ENCODE measurements at places on chromosomes 4 and X.

- no peak for DNase-seq
These were observed 49.1 kb downstream of the ABCG2 start for GRCh38 chr4:88109123-88109881.

DNA sequence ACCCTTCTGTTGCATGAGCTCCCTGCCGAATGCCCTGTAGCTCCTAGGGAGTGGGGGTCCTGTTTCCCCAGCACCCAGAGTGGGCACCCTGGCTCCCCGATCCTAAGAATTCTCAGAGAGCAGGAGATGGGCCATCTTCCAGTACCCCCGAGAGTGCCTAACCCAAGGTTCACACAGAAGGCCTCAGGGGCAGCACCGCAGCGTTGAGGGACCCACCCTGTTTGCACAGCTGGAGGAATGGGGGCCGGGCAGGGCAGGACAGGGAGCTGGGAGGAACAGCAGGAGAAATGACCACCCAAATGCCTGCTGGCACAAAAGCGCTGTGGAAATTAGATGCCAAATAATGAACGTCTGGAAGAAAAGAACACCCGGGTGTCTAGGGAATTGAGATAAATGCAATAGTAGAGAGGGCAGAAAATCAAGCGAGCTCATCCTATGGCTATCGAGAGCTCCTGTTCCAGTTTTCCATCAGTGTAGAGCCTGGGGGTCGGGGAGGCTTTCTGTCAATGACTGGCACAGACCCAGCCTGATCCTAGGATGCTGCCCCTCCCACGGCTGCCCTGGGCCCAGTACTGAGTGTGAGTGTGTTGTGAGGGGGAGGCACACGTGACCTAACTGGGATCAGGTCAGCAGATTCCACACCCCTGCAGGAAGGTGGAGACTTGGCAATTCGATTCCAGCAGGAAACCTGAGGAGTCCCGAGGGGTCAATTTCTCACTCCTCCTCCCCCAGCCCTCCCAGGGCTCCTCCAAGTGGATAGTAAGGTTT lies 25.7 kb downstream of the SEPTIN6 start:
- DNase-seq, result no peak

- DNase-seq, result no peak
These were observed 99.9 kb upstream of the RAPGEF2 start for GRCh38 chr4:159002950-159003349.

DNA sequence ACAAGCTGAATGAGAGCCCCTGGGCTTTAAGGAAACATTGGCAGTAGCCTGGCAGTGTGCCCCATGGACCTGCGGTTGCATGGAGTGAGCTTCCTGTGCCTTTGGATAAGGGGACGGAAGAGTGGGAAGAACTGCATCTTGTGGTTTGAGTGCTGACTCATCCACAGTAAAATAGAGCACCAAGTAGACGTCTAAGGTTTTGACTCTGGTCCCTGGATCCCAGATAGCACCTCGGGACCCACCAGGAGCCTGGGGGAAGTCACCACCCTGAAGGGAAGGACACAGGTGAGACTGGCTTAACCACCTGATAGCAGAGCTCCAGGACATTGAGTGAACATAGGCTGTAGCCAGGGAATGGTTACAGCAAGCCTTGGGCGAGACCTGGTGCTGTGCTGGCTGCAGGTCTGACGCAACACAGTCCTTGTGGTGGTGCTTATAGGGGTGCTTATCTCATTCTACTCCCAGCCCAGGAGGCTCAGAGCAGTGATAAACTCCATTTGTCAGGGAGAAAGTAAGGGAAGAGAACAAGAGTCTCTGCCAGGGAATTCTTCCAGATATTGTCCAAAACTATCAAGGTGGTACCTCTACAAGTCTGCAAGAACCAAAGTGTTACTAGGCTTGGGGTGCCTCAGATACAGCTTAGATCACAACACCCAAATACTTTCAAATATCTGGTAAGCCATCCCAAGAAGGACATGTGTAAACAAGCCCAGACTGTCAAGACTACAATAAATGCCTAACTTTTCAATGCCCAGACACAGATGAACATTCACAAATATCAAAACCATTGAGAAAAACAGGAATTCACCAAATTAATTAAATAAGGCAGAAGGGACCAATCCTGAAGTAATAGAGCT lies 123.6 kb upstream of the TET2 start:
- DNase-seq, result no peak

DNA sequence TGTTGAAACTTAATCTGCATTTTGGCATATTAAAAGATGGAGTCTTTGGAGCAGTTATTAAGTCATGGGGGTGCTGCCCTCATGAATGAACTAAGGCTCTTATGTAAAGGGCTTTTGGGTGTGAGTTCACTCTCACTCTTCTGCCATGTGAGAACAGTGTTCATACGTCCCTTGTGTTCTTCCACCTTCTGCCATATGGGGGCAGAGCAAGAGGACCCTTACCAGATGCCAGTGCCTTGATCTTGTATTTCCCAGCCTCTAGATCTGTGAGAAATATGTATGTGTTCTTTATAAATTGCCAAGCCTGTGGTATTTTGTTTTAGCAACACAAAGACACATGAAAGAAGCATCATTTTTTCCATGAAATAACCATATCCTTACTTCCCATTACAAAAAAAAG lies 213.9 kb downstream of the SPOCK3 start:
- no peak for DNase-seq

DNA sequence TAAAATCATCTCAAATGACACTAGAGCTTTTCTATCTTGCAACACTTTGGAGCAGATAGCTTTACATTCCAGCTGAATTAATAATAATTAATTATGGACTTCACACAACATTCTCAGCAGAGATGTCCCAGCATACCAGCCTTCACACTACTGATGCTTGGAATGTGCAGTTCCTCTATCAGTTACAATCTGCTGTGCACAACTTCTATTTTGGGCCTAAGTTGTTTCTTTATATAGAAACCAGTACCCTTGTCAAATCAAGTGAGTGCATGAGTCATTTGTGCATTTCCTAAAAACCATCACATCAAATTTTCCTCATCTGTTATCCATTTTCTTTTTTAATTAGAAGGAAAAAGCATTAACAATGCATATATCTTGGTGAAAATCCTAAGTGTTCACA lies 8.8 kb upstream of the RASL11B start:
- DNase-seq, result no peak

GRCh38 chrX:1555370-1555769 lies 18.4 kb upstream of the P2RY8 start:
- no peak for DNase-seq

DNA sequence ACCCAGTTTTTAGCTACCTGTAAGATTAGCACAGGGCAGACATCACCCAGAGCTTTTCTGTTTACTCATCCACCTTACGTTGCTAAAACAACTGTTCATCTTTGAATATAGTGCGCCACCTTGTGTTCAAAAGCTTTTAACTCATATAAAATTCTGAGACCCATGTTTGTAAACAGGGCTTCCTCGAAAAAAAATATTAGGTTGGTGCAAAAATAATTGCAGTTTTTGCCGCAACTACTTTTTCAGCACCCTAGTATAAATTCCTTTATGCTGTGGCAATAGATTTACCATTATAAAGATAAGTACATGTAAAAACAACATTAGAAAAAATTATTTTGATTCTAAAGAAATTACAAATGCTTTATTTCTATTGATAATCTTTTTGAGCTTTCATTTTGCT lies 147.9 kb downstream of the LRBA start:
- no peak for DNase-seq

DNA sequence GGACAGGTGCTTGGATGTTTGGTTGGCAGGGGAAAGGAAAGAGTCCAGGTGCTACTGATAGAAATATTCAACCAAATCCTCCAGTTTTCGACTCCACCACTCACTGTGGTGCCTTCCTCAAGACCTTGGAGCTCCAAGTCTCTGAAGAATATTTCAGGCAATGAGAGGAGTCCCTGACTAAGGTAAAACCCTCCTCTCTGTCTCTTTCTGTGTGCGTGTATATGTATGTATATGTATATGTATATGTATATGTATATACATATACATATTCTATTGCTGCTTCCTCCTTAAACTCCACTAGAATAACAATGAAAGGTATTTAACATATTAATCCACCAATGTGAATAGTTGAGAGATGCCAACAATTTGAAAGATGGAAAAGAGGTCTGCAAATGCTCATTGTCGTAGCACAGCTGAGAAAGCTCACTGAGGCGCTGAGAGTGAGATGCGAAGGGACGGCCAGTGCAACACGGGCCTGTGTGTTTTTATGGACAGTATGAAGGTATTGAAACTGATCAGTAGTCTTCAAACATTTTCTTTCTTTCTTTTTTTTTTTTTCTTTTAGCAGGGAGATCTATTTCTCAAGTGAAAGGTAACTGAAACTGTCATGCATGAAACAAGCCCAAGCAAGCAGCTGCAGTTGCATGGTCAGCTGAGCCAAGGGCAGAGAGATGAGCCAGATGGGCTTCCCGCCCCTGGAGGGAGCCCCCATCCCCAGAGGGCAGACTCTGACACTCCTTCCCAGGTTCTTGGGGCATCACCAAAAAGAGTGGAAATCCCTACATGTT lies 41.1 kb upstream of the HS3ST1 start:
- no peak for DNase-seq

DNA sequence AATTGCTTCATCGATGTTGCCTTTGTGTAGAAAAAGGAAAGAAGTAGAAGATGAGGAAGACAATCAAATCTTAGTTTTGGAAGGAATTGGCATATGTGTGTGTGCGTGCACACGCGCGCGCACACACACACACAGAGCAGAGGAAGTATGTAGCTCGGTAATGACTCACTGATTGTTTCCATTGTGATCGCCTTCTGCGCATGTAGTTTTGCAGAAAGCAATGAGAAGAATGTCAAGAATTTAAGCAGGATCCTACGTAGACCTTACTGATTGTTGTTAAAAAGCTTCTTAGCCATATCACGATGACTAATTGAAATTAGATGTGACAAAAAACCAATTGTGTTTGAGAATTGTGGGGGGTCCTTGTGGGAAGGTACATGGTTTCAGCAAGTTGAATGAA lies 12.8 kb upstream of the LIMCH1 start:
- no peak for DNase-seq

- DNase-seq, result no peak
These were observed 132.1 kb downstream of the DIPK2B start for GRCh38 chrX:45068569-45068968.

- DNase-seq, result no peak
These were observed 128.7 kb downstream of the ARHGAP24 start for GRCh38 chr4:85603437-85604336.

DNA sequence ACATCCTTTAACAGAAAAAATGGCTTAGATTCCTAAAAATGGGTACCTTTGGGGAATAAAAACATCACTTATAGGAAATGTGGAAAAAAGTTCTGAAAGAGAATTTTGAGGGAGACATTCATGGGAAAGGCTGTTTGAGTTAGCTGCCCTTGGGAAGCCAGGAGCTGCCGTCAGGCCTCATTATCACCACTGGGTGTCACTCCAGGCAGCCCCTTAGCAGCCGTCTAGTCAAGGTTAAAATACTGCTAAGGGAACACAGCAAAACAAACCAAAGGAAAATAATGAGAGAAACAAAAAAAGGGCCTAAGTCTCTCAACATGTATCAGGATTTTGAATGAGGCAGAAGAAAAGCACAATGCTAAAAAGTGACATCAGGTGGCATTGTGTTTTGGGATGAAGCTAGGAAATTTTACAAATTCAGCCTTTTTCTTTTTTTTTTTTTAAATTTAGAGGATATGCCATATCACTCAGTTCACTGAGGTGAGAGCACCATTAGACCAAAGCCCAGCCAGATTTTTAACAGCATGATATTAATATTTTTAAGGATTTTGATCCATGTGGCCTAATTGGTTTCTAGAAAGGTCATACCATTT lies 235.3 kb downstream of the GPAT3 start:
- DNase-seq, result no peak

DNA sequence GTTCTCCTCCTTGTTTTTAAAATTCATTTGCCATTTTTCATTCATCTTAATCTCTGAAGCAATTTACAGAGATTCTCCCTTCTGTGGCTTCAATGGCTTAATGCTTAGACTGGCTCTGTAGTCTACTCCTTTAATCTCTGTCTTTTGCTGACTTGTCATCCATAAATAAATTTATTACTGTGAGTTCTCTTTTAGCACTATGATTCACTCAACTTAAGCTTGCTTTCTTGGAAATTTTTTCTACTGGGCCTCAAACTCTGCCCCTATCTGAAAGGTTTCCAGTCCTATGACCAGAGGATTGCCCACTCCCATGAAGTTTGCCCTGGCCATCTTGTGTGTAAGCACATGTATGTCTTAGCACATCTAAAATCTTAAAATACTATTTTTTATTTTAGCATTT lies 251.1 kb downstream of the DCLK2 start:
- DNase-seq, result no peak

- no peak for DNase-seq
These were observed 69.5 kb upstream of the GABRA3 start for GRCh38 chrX:152520653-152521052.

- DNase-seq, result no peak
These were observed 141.7 kb downstream of the PAPSS1 start for GRCh38 chr4:107578321-107578720.

DNA sequence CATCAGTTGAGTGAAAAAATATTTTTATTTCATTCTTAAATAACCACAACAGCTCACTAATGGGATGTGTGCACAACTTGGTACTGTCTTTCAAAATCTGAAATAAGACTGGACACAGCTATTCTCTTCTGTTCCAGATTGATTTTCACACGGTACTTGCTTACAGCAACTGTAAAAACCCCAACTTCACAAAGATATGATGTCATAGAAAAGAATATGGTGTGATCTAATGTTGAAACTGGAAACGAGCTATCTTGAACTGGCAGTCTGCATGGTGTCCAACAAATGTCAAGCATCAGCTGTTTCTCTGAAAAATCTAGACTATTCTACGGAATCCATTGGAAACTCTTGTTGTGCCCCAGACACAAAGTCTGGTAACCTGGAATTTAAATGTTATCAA lies 14.7 kb downstream of the HELQ start:
- DNase-seq, result no peak

- DNase-seq, result no peak
These were observed 93.0 kb downstream of the ZNF518B start for GRCh38 chr4:10364194-10364593.

- DNase-seq, result no peak
These were observed 33.0 kb downstream of the GALNTL6 start for GRCh38 chr4:171846232-171846631.

- no peak for DNase-seq
These were observed 9.8 kb upstream of the HMGB2 start for GRCh38 chr4:173343832-173344397.

DNA sequence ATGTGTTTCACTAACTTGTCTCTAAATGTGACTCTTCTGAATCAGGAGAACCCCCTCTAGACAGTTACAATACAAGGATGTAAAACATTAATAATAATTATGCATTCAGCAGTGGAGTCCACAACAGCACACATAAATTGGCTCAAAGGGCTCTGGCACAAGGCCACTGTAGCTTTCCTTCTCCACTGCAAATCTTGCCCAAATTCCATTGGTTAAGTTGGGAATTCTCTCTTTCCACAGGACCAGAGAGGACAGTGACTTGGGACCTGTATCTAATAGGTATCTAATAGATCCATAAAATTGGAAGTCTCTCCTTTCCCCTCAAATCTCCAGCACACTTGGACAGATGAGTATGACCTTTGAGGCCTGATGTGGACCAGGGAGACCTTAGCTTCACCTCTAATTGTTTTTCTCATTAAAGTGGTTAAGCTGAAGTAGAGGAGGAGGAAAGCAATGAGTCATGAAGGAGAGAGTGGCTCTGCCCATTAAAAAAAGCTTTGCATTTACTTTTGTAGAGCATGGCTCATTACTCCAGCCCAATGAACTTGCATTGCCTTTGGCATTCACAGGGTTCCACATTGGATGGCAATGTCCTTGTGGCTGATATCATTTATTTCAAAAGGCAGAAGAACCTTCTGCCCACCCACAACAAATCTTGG lies 72.3 kb upstream of the SH3RF1 start:
- DNase-seq, result no peak

- no peak for DNase-seq
These were observed 31.4 kb downstream of the VCX2 start for GRCh38 chrX:8139716-8140115.

- no peak for DNase-seq
These were observed 200.3 kb upstream of the MAB21L2 start for GRCh38 chr4:150381609-150382008.

Data from stimulated activated CD8-positive, alpha-beta memory T cell treated with anti-CD3 and anti-CD28 coated beads, Interleukin-12 subunit alpha, Interleukin-12 subunit beta, amount 100 ng/mL, for 4 hours (primary cell).